Activated T-helper 1 cell treated with anti-CD3 and anti-CD28 coated beads, Interleukin-12 subunit alpha, Interleukin-12 subunit beta, Interleukin-2, Interleukin-4 antibody, amounts not matched to agents 30 ng/mL and 10 ng/mL and 1 ng/mL, durations not matched to agents 14 hours and 24 hours and 36 hours (primary cell): ENCODE measurements at places on chromosomes 11 and 22.

DNA sequence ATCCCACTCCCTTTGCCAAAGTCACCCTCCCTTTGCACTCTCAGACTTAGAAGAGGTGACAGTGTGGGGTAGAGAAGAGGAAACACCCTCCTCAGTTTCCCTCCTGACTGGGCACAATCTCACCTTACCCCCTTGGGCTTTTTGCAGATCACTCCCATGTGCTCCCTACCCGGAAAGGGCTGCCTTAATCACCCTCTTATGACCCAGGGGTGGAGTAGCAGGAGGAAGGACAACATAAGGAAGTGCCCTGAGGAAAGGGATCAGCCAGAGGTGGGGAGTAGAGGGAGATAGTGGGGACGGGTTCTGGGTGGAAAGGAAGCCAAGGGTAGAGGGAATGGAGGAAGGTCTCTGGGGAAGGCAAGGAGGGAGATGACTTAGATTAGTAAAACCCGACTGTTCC, 52.0 kb downstream of the NRXN2 start:
- DNase-seq, result no peak

DNA sequence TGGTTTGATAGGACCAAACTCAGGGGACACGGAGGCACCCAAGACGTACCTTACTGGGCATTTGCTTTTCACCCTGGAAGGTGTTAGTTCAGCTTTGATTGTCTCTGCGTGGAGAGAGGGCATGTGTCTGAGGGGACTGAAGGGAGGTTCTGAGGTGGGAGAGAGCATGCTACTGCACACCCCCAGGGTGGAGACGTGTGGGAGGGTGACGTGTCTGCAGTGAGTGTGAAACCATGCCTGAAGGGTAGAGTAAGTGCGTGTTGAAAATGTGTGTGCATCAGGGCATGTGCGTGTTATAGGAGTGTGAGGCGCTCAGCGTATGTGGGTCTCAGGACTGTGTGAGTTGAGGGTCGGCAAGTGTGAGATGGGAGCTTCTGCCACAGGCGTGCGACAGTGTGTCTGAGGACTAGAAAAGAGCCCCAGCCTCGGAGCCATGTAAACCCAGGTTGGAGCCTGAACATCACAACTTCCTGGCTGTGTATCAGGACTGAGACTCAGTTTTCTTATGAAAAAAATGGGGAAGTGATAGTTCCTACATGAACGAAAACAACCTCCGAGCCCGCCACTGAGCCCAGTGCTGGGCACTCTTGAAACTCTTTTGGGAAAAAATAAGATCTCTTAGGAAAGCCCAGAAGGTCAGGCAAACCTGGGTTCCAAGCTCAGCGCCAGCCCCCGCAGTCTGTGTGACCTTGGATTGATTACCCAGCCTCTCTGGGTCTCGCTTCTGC, 11.8 kb upstream of the KCNJ11 start:
- no peak for DNase-seq

GRCh38 chr11:1394936-1395772, 5.4 kb downstream of the BRSK2 start:
- DNase-seq, result no peak

DNA sequence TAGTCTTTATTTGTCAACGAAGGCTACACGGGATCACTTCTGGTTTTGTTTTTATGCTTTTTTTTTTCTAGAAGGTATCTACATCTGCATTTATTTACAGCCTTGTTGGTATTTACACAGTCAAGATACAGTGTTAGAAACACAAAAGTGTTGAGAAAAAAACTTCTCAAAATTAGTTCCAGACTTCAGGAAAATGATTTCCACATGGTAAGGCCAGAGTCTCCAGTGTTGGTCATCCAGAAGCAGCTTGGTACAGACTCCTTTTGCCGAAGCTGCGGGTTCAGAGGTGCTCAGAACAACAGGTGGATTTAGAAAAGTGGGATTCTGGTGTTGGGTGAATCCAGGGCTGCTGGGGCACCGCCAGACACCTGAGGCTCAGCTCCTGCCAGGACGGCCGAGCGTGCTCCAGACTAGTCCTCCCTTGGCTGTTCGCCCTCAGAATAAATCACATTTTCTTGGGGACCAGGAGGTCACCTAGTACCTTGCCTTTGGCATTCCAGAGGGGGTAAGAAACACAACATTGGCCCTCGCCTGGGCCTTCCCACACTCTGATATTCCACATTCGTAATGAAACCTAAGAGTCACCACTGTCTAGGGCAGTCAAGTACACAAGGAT, 78.7 kb upstream of the NARS2 start:
- DNase-seq, result no peak

- DNase-seq, result peak; percentile 41
These were observed 8.8 kb upstream of the PDGFB start for GRCh38 chr22:39253435-39254070.

- no peak for DNase-seq
These were observed 504.3 kb downstream of the FAM181B start for GRCh38 chr11:82229341-82229740.

DNA sequence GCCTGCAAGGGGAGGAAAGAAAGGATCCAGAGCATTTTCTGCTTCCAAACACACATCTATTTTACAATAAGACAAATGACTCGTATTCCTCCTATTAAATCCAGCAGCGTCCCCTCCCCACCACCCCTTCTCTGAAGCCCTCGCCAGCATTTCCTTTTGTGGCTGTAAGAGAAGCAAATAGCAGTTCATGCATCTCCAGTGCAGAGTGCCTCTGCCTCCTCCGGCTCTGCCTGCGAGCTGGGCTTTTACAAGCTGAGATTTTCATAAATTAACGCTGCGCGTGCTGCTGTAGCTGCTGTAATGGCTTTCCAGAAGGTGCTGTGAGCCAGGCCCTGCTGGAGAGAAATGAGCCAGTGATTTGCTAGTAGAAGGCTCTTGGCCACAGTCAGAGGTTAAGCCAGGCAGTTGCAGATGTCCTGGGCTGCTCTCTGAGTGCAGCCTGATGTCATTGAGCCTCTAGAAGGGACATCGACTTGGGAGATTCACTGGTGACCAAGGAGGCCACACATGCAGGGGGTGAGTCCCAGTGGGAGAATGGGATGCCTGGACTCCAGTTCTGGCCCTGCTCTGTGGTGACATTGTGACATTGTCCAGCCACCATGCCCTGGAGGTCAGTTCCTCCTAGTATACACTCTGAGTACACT, 134.5 kb upstream of the NAV2 start:
- DNase-seq, result no peak

GRCh38 chr11:85028329-85029101, 598.6 kb downstream of the DLG2 start:
- no peak for DNase-seq

- DNase-seq, result no peak
These were observed 15.6 kb downstream of the CXCR5 start for GRCh38 chr11:118899296-118899688.

GRCh38 chr22:46104881-46105493, 45.3 kb upstream of the PPARA start:
- DNase-seq, result no peak

GRCh38 chr11:10725114-10725906, 25.7 kb upstream of the CTR9 start:
- DNase-seq, result no peak

DNA sequence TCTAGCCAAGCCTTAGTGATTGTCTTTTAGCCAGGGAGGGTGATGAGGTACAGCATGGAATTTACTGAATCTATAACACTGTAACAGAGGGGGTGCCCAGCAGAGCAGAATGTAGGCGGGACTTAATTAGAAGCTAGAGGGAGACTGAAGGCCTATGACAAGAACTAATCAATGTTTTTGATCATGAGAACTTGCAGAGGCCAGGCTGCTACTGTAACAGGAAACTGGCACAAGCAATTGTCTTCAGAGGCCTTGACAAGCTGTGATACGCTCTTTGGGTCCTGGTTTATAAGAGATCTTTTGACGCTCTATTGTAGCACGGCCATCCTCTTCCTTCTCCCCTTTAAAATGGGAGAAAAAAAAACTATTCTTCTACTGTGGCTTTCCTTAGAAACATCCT, 1297.3 kb downstream of the JRKL start:
- DNase-seq, result no peak

DNA sequence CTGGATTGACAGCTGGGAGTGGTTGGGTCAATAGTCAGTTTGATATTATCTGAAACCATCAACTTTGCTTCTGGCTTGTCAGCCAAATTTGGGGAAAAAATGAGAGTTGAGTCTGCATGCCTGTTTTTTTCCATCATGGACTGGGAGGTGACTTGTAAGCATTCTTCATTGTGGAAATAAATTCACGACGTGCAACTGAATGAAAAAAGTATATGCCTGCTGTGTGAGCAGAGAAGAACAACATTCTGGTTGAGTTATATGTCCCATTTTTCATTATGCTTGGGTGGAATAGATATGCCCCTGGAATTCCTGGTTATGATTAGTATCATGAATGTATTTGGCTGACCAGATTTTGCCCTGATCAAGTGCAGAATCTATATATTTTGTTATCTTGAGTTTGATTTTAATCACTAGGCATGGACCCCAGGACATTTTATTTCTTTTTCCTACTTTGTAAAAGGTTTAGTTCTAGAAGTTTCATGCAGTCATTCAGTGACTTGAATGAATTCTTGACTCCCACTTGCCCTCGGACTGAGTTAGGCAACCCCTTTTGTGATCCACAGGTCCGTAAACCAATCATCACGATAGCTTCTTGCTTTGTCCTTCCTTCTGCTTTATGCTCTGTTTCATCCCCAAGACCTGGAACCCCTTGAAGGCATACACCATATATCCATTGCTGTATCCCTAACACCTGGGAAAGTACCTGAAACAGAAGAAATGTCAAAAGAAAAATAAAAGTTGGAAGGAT, 205.8 kb downstream of the NAV2 start:
- no peak for DNase-seq

- no peak for DNase-seq
These were observed 31.9 kb upstream of the IGLL5 start for GRCh38 chr22:22855617-22856308.

DNA sequence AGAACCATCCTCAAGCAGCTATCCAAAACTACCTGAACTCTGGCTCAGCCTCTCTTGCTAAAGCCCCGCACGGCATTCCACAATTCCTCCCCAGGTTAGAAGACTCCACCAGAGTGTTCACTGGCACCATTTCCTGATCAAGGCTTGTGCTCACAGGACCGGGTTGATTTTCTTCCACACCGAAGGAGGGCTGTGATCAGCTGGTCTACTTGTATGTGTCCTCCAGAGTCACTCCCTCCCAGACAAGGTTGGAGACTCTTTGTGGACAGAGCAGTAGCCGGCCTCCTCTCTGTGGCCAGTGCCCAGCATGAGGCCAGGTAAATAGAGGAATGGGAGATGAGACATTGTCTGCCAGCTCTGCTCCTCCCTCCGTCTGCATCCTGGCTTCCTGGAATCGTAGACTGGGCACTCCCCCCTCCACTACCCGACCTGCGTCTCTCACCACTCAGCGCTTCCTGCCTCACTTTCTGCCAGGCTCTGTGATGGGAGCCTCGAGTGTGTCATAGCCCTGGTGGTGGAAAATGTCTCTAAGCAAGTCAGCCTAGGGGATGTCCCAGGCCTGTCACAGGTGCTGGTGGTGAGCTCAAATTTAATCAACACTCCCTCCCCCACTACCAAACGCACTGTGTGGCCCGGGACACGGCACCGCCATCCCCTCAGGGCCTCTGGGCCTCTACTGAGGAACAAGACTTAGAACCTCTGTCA, 12.5 kb upstream of the TMPRSS6 start:
- DNase-seq, result peak; percentile 93

GRCh38 chr22:25942856-25943411, 200.9 kb downstream of the MYO18B start:
- no peak for DNase-seq

- no peak for DNase-seq
These were observed 155.1 kb upstream of the CADM1 start for GRCh38 chr11:115659061-115659963.

DNA sequence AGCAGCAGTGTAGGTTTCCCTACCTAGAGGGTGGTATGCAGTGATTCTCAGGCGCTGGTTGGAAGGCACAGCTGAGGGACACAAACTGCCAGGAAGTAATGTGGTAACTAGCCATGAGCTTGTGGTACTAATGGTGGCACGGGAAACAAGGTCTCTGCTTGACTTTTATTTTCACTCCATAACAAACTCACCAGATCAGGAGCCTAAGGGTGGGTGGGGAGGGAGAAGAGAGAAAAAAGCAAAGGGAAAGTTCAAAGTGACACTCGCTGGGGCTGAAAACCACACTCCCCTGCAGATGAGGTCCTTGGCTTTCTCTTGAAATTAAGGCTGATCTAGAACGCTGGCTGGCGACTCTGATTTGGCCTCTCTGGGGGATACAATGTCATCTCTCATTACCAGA, 22.0 kb downstream of the TRAF6 start:
- DNase-seq, result no peak

GRCh38 chr11:32186118-32186517, 95.2 kb downstream of the RCN1 start:
- no peak for DNase-seq

DNA sequence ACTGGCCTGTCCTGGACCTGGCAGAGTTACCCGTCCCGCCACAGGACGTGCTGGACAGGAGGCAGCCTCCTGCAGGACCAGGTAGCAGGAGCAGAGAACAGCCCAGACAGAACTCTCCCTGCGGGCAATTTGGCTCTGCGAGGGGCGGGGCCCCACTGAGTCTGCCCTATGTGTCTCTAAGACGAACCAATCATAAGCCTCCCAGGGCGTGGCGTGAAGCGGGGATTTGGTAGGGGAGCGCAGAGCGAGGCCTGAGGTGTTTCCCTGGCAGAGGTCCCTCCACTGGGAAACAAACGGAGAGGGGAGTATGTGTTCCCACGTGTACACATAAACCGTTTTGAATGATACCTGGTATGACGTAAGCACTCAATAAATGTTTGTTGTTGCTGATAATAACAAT, 7.4 kb downstream of the CD82 start:
- DNase-seq, result no peak

GRCh38 chr11:64013141-64013896, 22.4 kb upstream of the FLRT1 start:
- no peak for DNase-seq

DNA sequence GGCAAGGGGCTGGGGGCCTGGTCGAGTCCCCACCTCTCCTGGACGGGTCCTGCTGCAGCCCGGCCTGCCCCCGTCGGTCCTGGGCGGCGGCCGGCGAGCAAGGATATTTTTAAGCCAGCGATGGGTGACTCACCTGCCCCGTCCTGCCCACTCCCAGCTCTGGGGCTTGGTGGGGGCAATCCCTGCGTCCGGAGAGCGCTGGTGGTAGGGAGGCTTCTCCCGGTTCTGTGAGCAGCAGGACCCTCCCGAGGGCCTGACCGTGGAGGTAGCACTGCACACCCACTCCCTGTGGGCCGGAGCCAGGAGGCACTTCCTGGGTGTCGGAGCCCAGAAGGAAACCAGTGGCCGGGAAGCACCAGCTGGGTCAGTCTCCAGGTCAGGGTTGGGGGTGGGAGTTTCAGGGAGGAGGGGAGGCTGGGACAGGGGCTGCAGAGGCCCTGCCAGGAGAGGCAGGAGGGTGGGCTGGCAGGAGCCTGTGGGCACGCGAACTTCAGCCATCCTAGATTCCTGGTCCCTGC, 467 bp downstream of the EPS8L2 start:
- DNase-seq, result no peak

DNA sequence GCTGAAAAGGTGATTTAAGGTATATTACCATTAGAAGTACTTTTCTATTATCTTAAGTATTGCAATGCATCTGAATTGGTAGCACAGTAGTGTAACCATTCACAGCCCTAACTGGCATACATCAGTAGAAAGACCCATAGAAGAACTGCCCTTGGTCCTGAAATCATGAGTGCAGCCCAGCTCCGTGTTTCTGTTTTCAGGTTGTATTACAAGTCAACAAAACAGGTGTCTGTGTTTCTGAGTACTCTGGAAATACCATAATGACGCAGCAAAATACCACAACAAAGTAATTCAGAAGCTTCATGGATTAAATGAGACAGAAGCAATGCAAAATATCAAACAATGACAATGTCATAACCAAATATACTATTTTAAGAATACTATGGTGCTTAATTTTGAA, 226.3 kb downstream of the OPCML start:
- no peak for DNase-seq

- DNase-seq, result no peak
These were observed 330.3 kb upstream of the PITPNB start for GRCh38 chr22:28249402-28249801.
